ENCODE measurements at places on chromosomes 6 and 20. TPM values are rescaled to one million over a fixed set of nuclear protein-coding genes. Genes with fewer than 3 reads are reported as not detected.
A peak's percentile ranks its signal among the peaks of the same experiment; 100 is the strongest.

DNA sequence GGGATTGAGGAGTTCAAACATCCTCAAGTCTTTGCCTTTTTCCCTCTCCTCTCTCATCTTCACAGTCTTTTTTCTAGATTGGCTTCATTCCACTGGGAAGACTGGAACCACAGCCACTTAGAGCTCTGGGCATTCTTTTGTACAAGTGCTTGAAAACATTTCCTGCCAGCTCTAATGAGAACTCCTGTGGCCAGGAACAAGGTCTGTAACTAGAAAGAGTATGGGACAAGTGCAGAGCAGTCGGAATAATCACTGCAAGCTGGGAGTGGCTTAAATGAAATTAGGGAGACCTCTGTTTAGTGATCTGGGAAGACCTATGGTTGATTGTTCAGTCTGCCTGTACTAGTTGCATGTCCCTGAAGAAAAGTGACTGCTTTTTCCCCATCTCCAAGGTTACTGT is 41.0 kb upstream of the SMIM8 start:
- no peaks in the 10 kb centered on the region for H3K36me3 ChIP-seq
- no peak overlapping the region for H3K27ac ChIP-seq
- no peaks in the 10 kb centered on the region for H3K4me1 ChIP-seq
- H3K27me3 ChIP-seq, result no peaks in the 10 kb centered on the region

DNA sequence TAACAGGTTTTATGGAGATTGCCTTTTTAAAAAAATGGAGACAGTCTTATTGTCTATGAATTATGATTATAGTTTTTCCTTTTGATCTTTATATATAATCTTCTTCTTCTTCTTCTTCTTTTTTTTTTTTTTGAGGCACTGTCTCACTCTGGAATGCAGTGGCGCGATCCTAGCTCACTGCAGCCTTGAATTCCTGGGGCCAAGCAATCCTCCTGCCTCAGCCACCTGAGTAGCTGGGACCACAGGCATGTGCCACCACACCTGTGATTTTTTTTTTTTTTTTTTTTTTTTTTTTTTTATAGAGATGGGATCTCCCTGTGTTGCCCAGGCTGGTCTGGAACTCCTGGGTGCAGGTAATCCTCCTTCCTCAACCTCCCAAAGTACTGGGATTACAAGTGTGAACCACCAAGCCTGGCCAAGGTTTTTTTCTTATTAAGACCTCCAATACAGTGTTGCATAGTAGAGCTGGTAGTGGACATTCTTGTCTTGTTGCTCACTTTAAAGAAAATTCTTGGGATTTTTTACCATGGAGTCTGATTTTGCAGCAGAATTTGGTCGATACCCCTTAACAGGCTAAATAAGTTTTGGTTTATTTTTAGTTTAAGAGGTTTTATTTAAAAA is 46.5 kb downstream of the STK4 start:
- no peaks in the 10 kb centered on the region for H3K36me3 ChIP-seq
- no peak overlapping the region for H3K27ac ChIP-seq
- no peaks in the 10 kb centered on the region for H3K27me3 ChIP-seq
- H3K4me1 ChIP-seq, result peaks cover 14% of the 10 kb centered on the region
- no peak overlapping the region for H3K4me3 ChIP-seq
- peak; percentile 74 for DNase-seq

DNA sequence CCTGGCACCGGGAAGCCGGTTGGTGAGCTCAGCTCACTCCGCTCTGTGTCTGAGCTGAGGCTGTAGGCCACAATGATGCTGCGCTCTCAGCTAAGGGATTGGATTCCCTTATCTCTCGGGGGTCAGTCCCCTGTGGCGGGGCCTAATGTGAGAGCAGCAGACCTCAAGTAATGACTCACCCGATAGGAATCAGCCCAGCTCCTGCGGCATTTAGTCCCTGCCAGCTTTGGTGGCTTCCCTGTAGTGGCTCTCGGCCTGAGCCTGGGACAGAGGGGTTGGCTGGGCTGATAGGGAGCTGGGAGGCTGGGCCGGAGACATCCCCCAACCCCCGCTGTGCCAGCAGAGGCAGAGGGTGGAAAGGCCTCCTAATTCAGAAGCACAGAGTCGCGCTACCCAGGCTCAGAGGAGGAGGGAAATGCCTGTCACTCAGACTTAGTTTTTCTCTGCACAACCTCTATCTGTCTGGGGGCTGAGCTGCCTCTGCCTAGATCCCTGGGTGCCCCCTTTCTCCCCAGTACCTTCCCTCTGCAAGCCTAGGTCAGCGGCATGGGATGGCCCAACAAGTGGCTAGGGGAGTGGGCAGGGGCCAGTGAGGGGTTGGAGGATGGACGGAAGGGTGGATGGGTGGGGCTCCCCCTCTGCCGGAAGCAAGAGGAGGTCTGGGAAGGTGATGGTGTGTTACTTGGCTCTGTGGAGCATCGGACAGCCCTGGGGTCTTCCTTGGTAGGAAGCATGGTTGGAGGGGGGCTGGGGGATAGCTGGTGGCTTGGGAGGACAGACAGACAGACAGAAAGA is 92.2 kb downstream of the CDH22 start:
- no peaks in the 10 kb centered on the region for H3K27me3 ChIP-seq
- no peak overlapping the region for H3K4me3 ChIP-seq
- peaks cover 9% of the 10 kb centered on the region for H3K4me1 ChIP-seq
- DNase-seq, result peak; percentile 49
- H3K27ac ChIP-seq, result peak overlapping the region; percentile 19

- H3K4me3 ChIP-seq, result no peak overlapping the region
- no peaks in the 10 kb centered on the region for H3K36me3 ChIP-seq
- DNase-seq, result no peak
- H3K4me1 ChIP-seq, result no peaks in the 10 kb centered on the region
Observed at GRCh38 chr6:8077991-8078390, 13.8 kb upstream of the BLOC1S5 start.

GRCh38 chr6:162887981-162888689 is 160.4 kb downstream of the PACRG start:
- H3K27me3 ChIP-seq, result no peaks in the 10 kb centered on the region
- H3K4me1 ChIP-seq, result no peaks in the 10 kb centered on the region
- no peak overlapping the region for H3K27ac ChIP-seq
- H3K4me3 ChIP-seq, result no peak overlapping the region

DNA sequence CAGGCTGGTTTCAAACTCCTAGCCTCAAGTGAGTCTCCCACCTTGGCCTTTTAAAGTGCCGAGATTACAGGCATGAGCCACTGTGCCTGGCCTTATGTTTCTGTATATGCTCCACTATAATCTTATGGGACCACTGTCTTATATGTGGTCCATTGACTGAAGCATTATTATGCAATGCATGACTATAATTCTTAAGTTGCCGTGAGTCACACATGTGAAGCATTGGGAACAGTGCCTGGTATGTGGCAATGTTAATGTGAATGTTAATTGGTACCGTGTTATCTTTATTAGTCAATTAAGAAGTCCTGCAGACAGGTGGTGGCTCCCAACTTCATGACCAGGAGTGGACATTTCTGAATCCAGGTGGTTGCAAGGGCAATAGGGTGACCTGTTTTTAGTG is 14.7 kb upstream of the ASXL1 start:
- H3K4me3 ChIP-seq, result no peak overlapping the region
- no peaks in the 10 kb centered on the region for H3K27me3 ChIP-seq
- H3K27ac ChIP-seq, result no peak overlapping the region
- H3K36me3 ChIP-seq, result no peaks in the 10 kb centered on the region
- no peaks in the 10 kb centered on the region for H3K4me1 ChIP-seq
- DNase-seq, result no peak

GRCh38 chr6:33730611-33731010 is 16.1 kb downstream of the IP6K3 start:
- H3K4me1 ChIP-seq, result peaks cover 9% of the 10 kb centered on the region
- no peaks in the 10 kb centered on the region for H3K36me3 ChIP-seq
- no peak for DNase-seq
- no peaks in the 10 kb centered on the region for H3K27me3 ChIP-seq
- H3K27ac ChIP-seq, result no peak overlapping the region

- no peak overlapping the region for H3K4me3 ChIP-seq
- no peaks in the 10 kb centered on the region for H3K27me3 ChIP-seq
Observed at GRCh38 chr20:57133926-57134650, 132.4 kb downstream of the BMP7 start.

DNA sequence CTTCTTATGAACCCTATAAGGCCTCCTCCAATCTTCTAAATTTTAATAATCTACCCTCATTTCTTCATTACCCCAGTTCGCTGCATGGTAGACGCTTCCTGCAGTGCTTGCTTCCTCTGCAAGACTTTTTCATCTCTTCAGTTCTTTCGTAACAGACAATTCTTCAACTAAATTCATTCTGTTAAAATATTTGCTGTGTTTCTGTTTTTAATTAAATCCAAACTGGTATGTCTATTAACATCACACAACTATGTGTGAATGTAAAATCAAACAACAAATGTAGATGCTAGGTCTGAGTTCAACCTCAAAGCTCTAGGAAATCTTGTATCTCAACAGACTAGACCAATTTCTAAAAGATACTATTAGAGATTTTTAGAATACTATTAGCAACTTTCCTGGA is 199.3 kb downstream of the RNGTT start:
- no peak overlapping the region for H3K4me3 ChIP-seq
- H3K27ac ChIP-seq, result no peak overlapping the region
- no peaks in the 10 kb centered on the region for H3K27me3 ChIP-seq
- H3K4me1 ChIP-seq, result no peaks in the 10 kb centered on the region

DNA sequence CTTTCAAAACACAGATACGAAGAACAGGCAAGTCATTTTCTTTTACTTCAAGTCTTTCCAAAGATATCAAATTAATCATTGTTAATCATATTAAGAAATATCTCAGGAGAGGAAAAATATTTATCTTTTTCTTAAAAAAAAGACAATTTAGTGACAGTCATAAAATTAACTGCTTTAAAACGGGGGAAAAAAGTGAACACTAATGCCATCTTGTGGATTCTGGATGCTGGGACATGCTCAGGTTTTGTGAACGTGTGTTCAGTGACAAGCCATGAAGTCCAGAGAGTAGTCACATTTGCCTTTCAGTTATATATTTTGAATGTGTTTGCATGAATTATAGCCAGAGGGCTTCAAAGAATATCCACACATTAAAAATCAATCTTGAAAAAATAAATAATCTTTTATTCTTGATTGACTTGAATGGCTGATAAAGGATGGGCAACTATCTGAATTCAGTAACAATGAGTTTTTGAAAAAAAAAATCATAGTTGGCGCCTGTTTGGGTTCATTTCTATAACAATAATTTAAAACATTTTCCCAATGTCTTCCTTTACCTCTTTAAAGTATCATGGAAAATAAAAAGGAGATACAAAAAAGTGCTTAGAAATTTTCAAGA is 74.7 kb upstream of the NOX3 start:
- H3K27ac ChIP-seq, result no peak overlapping the region
- no peak overlapping the region for H3K4me3 ChIP-seq
- no peaks in the 10 kb centered on the region for H3K27me3 ChIP-seq
- peaks cover 10% of the 10 kb centered on the region for H3K4me1 ChIP-seq

- no peaks in the 10 kb centered on the region for H3K36me3 ChIP-seq
- peaks cover 100% of the 10 kb centered on the region for H3K27me3 ChIP-seq
- H3K4me3 ChIP-seq, result peak overlapping the region; percentile 10
- H3K4me1 ChIP-seq, result peaks cover 8% of the 10 kb centered on the region
Observed at GRCh38 chr20:21101932-21102575, 4.1 kb downstream of the LINC00237 start.

GRCh38 chr6:160995271-160995670 is 3.7 kb downstream of the MAP3K4 start:
- no peaks in the 10 kb centered on the region for H3K27me3 ChIP-seq
- peaks cover 10% of the 10 kb centered on the region for H3K4me1 ChIP-seq
- H3K27ac ChIP-seq, result no peak overlapping the region
- H3K36me3 ChIP-seq, result no peaks in the 10 kb centered on the region
- no peak for DNase-seq
- H3K4me3 ChIP-seq, result no peak overlapping the region

DNA sequence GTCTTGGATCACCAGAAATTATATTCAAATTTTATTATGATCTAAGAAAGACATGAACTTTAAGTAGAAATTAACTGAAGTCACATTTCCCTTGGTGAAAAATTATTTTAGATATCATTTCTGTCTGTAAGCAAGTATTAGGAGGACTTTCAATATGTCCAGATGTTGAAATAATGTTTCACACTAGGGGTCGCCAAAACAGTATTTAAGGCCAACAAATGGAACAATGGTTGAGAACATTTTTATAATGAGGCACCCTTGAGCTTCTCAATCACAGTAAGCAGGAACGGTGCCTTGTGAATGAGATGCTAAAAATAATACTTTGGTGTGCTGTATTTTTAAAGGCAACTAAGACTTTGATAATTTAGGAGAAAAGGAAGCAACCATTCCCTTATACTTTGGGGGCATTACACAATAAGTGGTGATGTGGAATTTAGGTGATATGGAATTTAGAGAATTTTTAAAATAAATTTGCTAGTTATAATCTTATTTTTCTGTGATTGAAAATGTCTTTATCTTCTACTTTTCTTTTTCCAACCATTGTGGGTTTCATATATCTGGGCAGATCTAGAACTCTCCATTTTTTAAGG is 9.6 kb upstream of the SF3B5 start:
- H3K4me1 ChIP-seq, result peaks cover 4% of the 10 kb centered on the region
- no peak overlapping the region for H3K4me3 ChIP-seq
- H3K27me3 ChIP-seq, result no peaks in the 10 kb centered on the region
- no peak overlapping the region for H3K27ac ChIP-seq
- no peaks in the 10 kb centered on the region for H3K36me3 ChIP-seq

DNA sequence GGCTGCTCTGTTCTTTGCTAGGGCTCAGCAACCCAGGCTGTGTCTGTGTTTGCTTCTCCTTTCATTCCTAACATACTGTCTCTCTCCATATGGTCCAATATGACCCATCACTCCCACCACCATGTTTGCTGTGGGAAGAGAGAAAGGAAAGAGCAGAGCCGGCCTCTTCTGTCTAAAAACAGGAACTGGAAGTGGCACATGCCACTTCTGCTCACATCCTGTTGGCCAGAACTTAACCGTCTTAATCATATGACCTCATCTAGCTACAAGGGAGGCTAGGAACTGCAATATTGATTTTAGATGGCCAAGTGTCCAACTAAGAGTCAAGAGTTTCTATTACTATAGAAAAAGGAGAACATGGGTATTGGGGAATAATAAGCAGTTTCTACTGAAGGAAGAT is 212.5 kb upstream of the CHD6 start:
- no peak overlapping the region for H3K4me3 ChIP-seq
- DNase-seq, result no peak
- no peaks in the 10 kb centered on the region for H3K36me3 ChIP-seq
- no peak overlapping the region for H3K27ac ChIP-seq
- H3K27me3 ChIP-seq, result no peaks in the 10 kb centered on the region

GRCh38 chr20:37703035-37703845 is 9.4 kb downstream of the CTNNBL1 start:
- peak; percentile 48 for DNase-seq
- no peak overlapping the region for H3K4me3 ChIP-seq
- no peaks in the 10 kb centered on the region for H3K27me3 ChIP-seq
- H3K4me1 ChIP-seq, result no peaks in the 10 kb centered on the region
- H3K27ac ChIP-seq, result no peak overlapping the region
- H3K36me3 ChIP-seq, result no peaks in the 10 kb centered on the region

DNA sequence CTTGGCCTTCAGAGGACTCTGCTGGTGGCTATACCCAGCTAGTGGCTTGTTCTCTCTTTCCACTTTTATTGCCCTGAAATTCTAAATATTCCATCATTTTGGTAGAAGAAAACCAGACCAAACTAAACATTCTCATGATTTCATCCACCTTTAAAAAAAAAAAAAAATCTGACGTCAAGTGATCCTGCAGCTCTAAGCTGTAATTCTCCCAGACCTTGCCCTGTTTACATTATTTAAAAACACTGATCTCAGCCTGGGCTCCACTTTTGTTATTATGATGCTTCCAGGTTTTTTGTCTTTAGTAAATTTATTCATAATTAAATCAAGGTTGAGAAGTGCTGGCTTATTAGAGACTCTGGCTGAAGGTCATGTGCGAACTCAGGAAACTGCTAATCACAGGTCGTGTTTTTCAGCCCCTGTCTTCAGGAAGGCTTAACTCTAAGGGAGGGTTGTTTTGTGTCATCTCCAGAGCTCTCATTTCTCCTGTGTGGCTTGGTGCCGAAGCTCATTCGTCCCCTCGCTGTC is 114.4 kb downstream of the MTHFD1L start:
- no peaks in the 10 kb centered on the region for H3K27me3 ChIP-seq
- H3K27ac ChIP-seq, result no peak overlapping the region
- peaks cover 8% of the 10 kb centered on the region for H3K36me3 ChIP-seq

Gene RIPOR3
- total RNA-seq, result 3.8 TPM

Gene PARD6B
- 15.5 TPM for total RNA-seq

Measured in cardiac muscle cell (in vitro differentiated cells and primary cell).